ENCODE measurements at places on chromosomes 11 and 22. TPM values are rescaled to one million over a fixed set of nuclear protein-coding genes. Genes with fewer than 3 reads are reported as not detected.

GRCh38 chr11:76382209-76382608, 1.1 kb downstream of the GVQW3 start:
- DNase-seq, result no peak

GRCh38 chr11:109241988-109242536, 179.9 kb upstream of the C11orf87 start:
- DNase-seq, result no peak

DNA sequence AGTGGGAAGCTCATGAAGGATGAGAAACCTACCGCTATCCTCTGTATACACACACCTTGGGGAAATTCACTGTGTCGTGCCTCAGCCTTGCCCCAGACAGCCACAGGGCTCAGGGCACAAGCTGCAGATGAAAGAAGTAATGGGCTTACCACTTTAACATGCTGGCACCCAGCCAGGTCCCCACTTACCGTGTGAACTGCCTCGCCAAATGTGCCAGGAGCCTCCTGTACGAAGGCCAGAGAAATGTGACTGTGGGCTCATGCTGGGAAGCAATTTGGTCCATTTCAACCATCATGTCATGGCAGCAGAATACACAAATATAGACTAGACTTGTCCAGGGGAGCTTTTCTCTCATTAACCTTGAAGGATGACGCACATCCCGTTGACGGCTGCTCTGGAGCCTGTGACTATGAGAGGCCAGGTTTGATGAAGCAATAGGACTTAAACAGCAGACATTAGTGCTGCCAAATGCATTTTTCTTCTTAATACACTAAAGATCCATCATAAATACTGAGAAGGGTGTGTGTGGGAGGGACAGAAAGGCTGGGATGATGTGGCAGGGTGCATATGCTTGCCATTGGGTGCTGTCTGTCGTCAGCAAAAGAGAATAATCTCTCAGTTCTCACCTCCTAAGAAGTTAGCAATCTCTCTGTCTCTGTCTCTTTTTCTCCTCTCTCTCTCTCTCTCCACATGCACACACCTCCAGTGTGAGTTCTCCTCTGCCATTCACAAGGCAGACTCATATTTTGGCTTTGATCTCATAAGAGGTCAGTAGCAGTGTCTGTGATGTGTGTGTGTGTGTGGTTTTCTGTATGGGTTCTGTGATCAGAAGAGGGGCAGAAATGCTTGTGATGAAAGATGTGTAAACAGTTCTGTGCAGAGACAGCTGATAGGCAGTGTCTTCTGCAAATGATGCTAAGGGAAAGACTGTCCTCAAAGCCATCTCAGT, 142.4 kb downstream of the KIRREL3 start:
- DNase-seq, result peak; percentile 46

- no peak for DNase-seq
Measured at GRCh38 chr11:27085605-27086004, 45.0 kb downstream of the BBOX1 start.

- no peak for DNase-seq
Measured at GRCh38 chr11:44556735-44557409, 8.6 kb upstream of the CD82 start.

DNA sequence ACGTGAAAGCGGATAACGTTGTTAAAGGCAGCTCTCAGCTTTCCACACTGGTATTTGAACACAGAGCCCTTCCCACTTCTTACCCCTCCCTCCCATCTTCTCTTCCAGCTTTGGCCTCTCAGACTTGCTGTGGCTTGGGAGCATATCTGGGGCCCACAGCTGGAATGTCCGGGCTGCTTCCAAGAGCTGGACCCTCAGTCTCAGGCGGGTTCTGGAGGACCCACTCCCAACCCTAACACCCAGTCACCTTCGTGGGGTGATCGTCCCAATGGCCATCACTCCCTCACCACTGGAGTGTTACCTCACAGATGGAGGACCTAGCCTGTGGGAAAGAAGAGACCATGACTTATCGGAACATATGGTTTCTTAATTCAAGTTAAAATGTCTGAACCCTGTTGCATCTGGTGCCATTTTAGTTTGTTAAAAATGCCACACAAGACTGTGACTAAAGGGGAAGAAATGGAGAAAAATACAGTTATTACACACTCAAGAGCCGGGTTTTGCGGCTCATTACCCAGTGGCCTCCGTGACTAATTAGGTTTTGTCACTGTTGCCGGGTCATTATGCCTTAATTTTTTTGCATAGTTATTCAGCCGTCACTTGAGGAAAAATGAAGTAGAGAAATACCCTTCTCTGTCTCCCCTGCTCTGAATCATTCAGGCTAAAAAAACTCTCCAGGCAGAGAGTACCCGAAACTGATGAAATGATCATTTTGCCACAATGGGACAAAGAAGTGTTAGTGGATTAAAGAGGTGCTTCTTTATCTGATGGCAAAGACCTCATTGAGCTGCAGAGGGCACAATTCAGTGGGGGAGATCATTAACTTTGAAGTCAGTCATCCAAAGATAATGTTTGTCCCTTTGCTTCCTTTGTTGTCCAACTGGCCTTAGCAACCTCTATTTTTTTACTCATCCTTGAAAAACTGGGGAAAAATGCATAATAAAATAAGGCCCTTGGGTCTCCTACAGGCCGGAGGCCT, 87.2 kb upstream of the HTATIP2 start:
- DNase-seq, result no peak

GRCh38 chr22:40826984-40827741, 8.0 kb upstream of the SLC25A17 start:
- no peak for DNase-seq

DNA sequence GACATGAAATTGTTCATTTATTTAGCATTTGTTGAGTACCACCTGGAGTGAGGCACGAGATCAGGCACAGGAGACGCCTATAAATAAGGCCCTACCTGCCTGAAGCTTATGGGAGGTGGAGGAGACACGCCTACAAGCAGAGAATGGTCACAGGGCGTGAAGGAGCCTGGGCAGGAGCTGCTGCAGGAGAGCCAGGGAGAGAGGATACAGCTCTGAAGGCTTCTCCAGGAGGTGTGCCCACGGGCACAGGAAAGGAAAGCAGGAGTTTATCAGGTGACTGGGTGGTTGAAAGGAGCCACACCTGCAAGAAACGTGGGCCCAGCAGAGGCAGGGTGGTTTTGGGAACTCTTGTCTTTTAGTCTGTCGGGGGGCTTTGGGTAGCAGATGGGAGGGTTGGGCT, 70.3 kb downstream of the BMAL1 start:
- DNase-seq, result no peak

GRCh38 chr11:5291207-5291838, 10.4 kb downstream of the OR51B4 start:
- DNase-seq, result no peak

GRCh38 chr11:66883016-66883965, 26.4 kb downstream of the LRFN4 start:
- DNase-seq, result no peak

DNA sequence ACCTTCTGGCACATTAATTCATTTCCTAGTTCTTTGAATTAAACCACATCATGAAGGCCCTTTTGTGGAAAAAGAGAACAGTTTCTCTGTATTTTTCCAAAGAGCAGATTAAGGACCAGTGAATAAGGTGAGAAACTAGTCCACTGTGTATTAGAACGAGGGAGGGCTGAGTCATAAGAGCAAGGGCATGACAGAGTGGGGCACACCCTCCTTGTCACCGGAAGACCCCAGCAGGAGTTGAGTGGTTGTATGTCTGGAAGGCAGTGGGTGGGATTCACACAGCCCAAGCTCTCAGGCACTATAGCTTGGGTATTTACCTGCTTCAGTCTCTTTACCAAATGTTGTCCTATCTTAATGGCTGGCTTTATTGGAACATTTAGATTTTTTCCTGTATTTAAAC, 86.8 kb downstream of the BMAL1 start:
- DNase-seq, result no peak

DNA sequence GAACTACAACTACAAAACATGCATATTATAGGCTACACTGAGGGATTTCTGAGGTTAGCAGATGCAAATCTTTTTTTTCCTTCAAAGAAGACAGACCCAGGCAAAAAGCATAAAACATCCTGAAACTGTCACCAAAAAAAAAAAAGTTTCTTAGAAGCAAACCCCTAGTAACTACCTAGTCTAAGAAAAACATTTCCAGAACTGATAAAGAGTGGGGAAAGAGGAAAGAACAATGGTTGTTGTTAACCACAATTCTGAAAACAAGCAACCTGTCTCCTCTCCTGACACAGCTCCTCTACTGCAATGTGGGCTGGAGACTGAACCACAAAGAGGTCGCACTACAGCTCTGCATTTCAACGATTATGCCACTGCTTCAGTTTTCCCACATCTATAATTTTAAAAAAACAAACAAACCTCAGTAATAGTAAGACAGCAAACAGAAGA, 15.0 kb downstream of the DENND5A start:
- DNase-seq, result no peak

- DNase-seq, result no peak
Measured at GRCh38 chr11:17687946-17688670, 31.3 kb upstream of the MYOD1 start.

Gene EHF
- total RNA-seq, result not detected

Gene SAMM50
- total RNA-seq, result 42.6 TPM

Gene SCGB1D2
- total RNA-seq, result not detected
